ENCODE measurements at places on chromosomes 6 and 20. TPM values are rescaled to one million over a fixed set of nuclear protein-coding genes. Genes with fewer than 3 reads are reported as not detected.

Gene SRC
- total RNA-seq = 30.6 TPM

Gene TMEM14C
- total RNA-seq = 157 TPM

Gene DUSP15
- total RNA-seq = 2.5 TPM

Gene PSORS1C2
- not detected for total RNA-seq

Gene HLA-DMB
- 26.0 TPM for total RNA-seq

Gene NKAIN2
- 0.23 TPM for total RNA-seq

Gene KPNA5
- 16.8 TPM for total RNA-seq

Gene OXT
- not detected for total RNA-seq

Gene CASP8AP2
- 18.0 TPM for total RNA-seq

Gene PGBD1
- total RNA-seq = 6.9 TPM

Measured in gastroesophageal sphincter (tissue), 4 donors.